Fibroblast of villous mesenchyme (primary cell): ENCODE measurements at places on chromosomes 5 and 9. TPM values are rescaled to one million over a fixed set of nuclear protein-coding genes. Genes with fewer than 3 reads are reported as not detected.

The OBP2A gene
- total RNA-seq = not detected in 2 replicates

The TMED9 gene
- total RNA-seq = 113 and 130 TPM in 2 replicates

The MEF2C gene
- total RNA-seq = 8.1 and 16.0 TPM in 2 replicates

The TUSC1 gene
- 6.9 and 12.2 TPM in 2 replicates for total RNA-seq

The PCDHB8 gene
- total RNA-seq = under 0.01 TPM in 2 replicates

The PFN3 gene
- total RNA-seq = not detected in 2 replicates

The MPDZ gene
- total RNA-seq = 46.4 and 62.6 TPM in 2 replicates

The BOD1 gene
- total RNA-seq = 66.0 and 74.3 TPM in 2 replicates

The HAVCR1 gene
- not detected in 2 replicates for total RNA-seq

The DOK3 gene
- 2.6 TPM in 2 replicates for total RNA-seq

The BAAT gene
- under 0.01 TPM in 1 of 2 replicates, not detected in the other for total RNA-seq

The KIF24 gene
- total RNA-seq = 2.6 and 3.5 TPM in 2 replicates

The RRAGA gene
- total RNA-seq = 45.4 and 55.3 TPM in 2 replicates

The ATP10B gene
- total RNA-seq = not detected in 2 replicates

The SMIM33 gene
- not detected in 2 replicates for total RNA-seq

The PCDHGB1 gene
- total RNA-seq = 2.2 and 2.3 TPM in 2 replicates

The NUTM2G gene
- not detected in 2 replicates for total RNA-seq

The CACNA1B gene
- total RNA-seq = under 0.01 and 0.43 TPM in 2 replicates

The INSL6 gene
- 0.43 and 0.64 TPM in 2 replicates for total RNA-seq

The CDC23 gene
- 25.4 and 40.2 TPM in 2 replicates for total RNA-seq

The TAF11L10 gene
- total RNA-seq = not detected in 2 replicates

The MATR3 gene
- total RNA-seq = 190 and 239 TPM in 2 replicates

The CDH9 gene
- not detected in 2 replicates for total RNA-seq

The MORN5 gene
- not detected in 2 replicates for total RNA-seq

The CORO2A gene
- 0.32 and 2.2 TPM in 2 replicates for total RNA-seq

The ACOT12 gene
- total RNA-seq = not detected in 2 replicates

The PPP3R2 gene
- not detected in 2 replicates for total RNA-seq

The PCDHB15 gene
- under 0.01 TPM in 2 replicates for total RNA-seq

The MOB3B gene
- total RNA-seq = 0.32 and 0.43 TPM in 2 replicates

The NSD1 gene
- 59.3 and 70.0 TPM in 2 replicates for total RNA-seq

The EIF4E1B gene
- not detected in 2 replicates for total RNA-seq

The PDGFRB gene
- 341 TPM in 2 replicates for total RNA-seq

The CCNI2 gene
- total RNA-seq = under 0.01 TPM in 1 of 2 replicates, not detected in the other

The MYMK gene
- not detected in 2 replicates for total RNA-seq

The TMEM161B gene
- 14.2 and 18.1 TPM in 2 replicates for total RNA-seq

The PCDHA12 gene
- total RNA-seq = under 0.01 TPM in 2 replicates

The AGXT2 gene
- total RNA-seq = under 0.01 TPM in 1 of 2 replicates, not detected in the other

The MELK gene
- 19.0 and 34.5 TPM in 2 replicates for total RNA-seq

The RHOBTB3 gene
- 370 and 720 TPM in 2 replicates for total RNA-seq

The XPA gene
- 7.8 and 9.0 TPM in 2 replicates for total RNA-seq

The PAPPA gene
- 42.5 and 104 TPM in 2 replicates for total RNA-seq

The PALM2AKAP2 gene
- total RNA-seq = 24.5 and 31.5 TPM in 2 replicates
